Metanephros (tissue), 2 donors: ENCODE measurements at places on chromosomes 12 and 14. TPM values are rescaled to one million over a fixed set of nuclear protein-coding genes. Genes with fewer than 3 reads are reported as not detected.

The KRT85 gene
- not detected for total RNA-seq

The RAPGEF3 gene
- 46.5 TPM for total RNA-seq

The CISTR gene
- not detected for total RNA-seq

The KCNK13 gene
- 0.64 TPM for total RNA-seq

The NELL2 gene
- 14.5 TPM for total RNA-seq

The GALNT16 gene
- 5.8 TPM for total RNA-seq
